HT1080 (cell line): ENCODE measurements at places on chromosomes 12 and 14.

- DNase-seq, result no peak
Observed at GRCh38 chr12:102960766-102961465, 3.4 kb downstream of the ASCL1 start.

- no peak for DNase-seq
Observed at GRCh38 chr12:122135437-122136031, 38.5 kb downstream of the IL31 start.

DNA sequence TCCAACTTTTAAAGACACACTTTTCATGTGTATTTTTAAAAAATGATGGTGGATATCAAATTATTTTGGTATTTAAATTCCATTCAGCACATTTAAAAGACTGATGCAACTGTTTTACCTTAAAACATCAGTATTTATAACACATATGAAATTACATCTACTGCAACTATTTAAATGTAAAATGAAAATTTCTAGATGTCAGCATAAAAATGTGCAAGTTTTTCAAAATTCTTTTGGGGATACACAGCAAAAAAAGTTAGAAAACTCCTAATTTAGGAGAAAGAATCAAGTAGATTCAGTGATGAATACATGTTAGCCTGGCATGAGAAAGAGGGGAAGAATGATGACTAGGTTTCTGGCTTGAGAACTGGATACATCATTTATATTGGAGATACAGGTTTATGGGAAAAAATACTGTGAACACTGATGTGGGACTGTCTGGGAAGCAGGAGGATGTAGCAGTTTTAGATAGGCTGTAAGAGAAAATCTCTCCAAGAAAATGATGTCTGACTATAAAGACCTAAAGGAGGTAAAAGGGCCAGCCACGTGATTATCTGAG, 9.2 kb downstream of the SOS2 start:
- DNase-seq, result no peak

DNA sequence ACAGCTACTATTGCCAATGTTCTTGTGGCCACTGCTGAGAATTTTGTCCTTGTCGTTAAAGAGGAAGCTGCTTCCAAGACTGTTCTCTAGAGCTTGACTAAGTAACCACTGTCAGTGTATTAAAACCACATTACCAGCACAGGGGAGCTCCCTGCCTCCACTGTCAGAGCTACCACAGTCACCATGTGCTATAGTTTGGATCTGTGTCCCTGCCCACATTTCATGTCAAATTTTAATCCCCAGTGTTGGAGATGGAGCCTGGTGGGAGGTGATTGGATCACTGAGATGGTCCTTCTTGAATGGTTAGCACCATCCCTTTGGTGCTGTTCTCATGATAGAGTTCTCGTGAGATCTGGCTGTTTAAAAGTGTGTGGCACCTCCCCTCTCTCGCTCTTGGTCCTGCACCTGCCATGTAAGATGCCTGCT, 23.2 kb upstream of the RAP1B start:
- DNase-seq, result no peak

- DNase-seq, result no peak
Observed at GRCh38 chr14:59015482-59015881, 173.0 kb upstream of the DAAM1 start.

- no peak for DNase-seq
Observed at GRCh38 chr12:71648537-71648936, 15.1 kb downstream of the ZFC3H1 start.

DNA sequence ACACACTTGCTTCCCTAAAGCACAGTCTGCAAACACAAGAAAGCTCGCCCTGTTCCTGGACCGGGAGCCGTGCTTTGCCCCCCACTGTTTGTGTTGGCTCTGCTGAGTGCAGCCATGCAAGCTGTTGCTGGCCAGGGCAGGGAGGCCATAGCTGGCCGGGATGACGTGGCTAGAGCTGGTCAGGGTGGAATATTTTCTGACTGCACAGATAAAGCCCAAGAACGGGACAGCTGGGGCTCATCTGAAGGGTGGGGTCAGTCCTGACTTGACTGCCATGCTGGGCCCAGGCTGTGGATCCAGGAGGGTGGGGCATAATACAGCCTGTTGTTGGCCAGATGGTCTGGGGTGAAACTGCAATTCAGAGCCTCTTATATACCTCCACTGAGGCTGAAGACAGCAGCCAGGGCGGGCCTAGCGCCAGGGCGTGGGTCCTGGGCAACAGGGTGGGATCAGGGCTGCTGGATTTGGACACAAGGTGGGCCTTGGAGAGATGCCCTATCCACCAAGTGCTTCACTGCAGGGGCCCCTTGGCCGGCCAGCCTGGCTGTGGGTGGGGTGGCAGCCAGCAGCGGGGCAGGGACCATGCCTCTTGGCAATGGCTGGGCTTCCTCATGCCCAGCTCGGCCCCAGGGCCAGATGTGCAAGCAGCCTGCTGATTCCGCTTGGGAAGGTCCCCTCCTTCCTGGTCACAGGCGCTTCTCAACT, 14.8 kb downstream of the KMT5A start:
- no peak for DNase-seq

DNA sequence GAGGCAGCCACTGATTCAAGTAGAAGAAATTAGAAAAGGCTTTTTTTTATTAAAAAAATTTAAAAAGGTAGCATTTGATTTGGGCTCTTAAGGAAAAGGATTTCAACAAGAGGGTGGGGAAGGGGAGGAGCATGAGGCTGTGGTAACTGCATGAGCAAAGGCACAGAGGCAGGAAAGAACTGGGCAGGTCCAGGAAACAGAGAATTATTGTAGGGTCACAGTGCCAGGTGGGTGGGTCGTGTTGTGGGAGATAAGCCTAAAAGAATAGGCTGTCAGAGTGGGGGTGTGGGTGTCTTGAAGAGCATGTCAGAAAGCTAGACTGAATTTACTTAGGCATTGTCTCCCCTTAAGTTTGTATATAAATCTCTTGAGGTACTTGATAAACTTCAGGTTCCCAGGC, 7.8 kb downstream of the LIMA1 start:
- DNase-seq, result no peak

GRCh38 chr14:105067969-105068301, 2.7 kb upstream of the GPR132 start:
- no peak for DNase-seq

DNA sequence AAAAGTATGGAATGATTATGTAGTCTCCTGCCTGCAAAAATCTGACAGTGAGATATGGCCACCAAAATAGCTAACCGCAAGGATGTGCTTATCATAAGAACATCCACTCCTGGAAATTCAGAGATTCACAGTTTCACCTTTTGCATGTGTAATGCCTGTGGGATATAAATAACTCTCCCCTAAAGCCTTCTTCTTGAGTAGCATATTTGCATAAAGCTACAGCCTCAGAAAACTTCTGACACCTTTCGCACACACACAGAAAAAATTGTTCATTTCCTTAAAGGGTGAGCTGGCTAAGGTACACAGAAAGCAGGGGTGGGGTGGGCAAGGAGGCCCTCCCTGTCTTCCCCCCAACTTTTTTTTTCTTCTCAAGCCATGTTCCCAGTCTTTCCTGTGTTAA, 3.1 kb upstream of the IGF1 start:
- DNase-seq, result no peak

GRCh38 chr12:89245090-89245489, 107.2 kb downstream of the DUSP6 start:
- DNase-seq, result no peak

DNA sequence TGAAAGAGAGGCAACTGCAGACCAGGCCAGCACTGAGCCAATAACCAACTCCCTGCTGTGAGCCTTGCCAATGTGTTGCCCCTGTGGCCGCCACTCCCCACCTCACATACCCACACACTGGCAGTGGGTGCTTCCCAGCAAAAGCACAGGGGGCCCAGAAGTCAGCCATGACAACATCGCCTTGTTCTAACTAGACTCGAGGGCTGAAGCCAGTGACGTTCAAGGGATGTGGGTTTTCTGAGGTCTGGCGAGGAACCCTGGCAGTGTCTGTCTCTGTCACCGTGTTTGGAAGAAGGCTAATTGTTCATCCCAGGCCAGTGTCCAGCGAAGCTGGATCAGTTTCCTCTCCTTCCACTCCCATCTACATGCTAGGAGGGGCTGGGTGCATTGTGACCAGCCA, 311.8 kb upstream of the AMIGO2 start:
- no peak for DNase-seq

DNA sequence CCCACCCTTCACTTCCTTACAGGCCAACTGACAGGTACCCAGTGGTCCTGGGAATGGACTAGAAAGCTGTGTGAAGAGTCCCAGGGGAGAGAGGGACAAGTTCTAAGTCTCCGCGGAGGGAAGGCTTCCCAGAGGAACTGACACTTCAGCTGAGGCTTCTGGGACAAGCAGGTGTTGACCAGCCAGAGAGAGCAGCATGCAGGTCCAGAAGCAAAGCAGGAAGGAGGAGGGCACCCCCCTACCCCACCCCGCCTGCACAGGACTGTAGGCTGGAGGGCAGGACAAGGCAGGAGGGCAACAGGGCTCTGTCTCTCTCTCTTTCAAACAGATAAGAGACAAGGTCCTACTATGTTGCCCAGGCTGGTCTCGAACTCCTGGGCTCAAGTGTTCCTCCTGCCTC, 58.2 kb upstream of the CORO1C start:
- no peak for DNase-seq

DNA sequence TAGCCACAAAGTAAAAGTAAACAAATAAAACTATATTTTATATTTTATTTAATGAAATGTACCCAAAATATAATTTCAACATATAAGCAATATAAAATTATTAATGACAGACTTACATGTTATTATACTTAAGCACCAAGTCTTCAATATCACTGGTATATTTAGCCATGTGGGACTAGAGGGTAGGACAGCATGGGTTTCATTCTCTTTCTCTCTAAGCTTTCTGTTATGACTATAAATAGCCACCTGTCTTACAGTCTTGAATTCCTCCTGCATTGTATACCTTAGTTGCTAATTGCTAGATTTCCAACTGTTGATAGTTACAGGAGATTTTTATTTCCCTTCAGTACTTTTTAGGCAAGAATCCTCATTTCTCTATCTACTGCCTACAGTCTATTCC, 63.1 kb upstream of the LIN7A start:
- DNase-seq, result no peak

- DNase-seq, result no peak
Observed at GRCh38 chr12:56978397-56979138, 21.2 kb upstream of the RDH16 start.

DNA sequence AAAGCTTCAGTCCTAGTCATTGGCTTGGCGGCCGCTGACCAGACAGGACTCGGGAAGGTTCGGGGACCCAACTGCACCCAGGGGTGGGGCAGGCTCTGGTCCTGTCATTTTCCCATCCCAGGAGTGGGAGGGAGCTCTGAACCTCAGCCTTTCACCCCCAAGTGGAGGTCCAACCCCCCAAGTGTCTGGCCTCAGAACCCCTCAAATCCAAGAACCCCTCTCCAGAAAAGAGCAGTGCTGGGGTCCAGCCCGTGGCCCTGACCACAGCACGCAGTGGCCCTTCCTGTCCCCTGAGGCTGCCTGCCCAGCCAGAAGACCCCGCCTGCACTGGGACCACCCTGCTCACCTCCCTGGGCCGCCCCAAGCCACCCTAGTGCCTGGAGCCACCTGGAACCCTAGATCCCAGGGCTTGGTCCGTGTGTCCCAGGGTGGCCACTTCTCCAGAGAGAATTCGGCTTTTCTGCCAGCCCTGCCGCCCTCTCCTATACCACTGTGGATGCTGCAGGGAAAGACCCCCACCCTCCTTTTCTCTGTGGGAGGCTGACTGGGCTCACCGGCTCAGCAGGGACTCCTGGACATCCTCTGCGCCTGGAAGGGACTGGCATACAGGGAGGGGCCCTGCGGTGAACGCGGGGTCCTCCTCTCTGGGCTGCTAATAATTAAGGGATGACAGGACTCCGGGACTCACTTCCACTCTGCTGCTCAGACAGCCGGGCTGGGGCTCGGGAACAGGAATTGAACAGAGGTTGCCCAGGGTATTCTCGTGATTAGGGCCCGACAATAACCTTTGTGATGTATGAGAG, 326.9 kb upstream of the SFSWAP start:
- DNase-seq, result no peak

DNA sequence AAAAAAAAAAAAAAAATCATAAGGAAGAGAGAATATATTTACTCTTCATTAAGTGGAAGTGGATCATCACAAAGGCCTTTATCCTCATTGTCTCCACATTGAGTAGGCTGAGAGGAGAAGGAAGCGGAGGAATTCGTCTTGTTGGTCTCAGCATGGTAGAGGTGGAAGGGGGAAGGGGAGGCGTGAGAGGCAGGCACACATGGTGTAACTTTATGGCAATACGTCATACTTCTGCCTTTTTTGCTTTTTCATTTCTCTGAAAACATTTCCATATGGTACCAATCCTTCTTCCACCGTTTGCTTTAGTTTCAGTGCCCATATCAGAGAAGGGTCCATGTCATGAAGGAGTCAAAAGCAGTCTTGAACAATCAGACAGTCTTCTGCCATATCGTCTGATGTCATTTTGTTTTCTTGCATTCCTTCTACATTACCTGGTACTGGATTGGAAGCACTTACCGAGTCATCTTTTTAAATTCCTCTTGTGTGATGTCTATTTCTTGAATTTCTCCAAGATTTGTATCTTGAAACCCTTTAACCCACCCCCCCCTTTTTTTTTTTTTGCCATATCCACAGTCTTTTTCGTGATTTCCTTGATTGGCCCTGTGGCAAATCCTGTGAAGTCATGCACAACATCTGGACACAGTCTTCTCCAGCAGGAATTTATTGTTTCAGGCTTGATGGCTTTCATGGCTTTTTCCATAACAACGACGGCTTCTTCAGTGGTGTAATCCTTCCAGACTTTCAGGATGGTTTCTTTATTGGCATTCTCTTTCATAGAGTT, 8.9 kb downstream of the FUT8 start:
- peak; percentile 76 for DNase-seq

DNA sequence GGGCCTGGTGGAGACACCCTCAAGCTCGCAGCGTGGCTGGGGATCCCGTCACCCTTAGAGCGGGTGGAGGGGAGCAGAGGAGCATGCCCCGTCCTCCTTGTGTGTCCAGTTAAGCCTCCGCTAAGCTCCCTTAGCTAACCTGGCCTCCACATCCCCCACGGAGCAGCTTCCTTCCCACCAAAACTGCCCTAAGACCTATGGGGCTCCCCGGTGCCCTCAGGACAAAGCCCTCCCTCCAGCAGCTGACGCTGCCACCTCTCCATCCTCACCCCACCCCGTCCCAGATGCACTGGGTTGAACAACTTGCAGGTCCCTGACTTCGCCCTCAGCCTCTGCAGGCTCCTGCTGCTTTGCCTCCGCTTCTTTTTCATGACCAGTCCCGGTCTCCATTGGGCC, 4.0 kb downstream of the AHNAK2 start:
- no peak for DNase-seq

- DNase-seq, result no peak
Observed at GRCh38 chr12:6377667-6377994, 2.3 kb upstream of the SCNN1A start.

- DNase-seq, result no peak
Observed at GRCh38 chr12:120412421-120412820, 25.5 kb upstream of the COX6A1 start.
